ENCODE measurements at places on chromosomes 12 and 14.

GRCh38 chr12:47362126-47362705, 282.5 kb upstream of the AMIGO2 start:
- DNase-seq = no peak

GRCh38 chr14:77208291-77208978, 26.8 kb downstream of the TMEM63C start:
- peak; percentile 55 for DNase-seq

DNA sequence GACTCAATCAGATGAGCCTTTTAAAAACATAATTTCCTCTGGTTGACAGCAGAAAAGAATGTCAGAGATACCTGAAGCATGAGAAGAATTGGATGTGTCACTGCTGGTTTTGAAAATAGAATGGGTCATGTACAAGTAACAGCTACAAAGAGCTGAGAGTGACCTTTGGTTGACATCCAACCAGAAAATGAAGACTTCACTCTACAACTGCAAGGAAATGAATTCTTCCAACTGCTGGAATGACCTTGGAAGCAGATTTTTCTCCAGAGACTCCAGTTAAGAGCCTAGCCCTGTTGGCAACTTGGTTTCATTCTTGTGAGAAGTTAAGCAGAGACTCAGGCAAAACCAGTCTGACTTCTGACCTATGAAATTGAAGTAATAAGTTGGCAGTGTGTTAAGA, 505.9 kb downstream of the SLC16A7 start:
- no peak for DNase-seq

DNA sequence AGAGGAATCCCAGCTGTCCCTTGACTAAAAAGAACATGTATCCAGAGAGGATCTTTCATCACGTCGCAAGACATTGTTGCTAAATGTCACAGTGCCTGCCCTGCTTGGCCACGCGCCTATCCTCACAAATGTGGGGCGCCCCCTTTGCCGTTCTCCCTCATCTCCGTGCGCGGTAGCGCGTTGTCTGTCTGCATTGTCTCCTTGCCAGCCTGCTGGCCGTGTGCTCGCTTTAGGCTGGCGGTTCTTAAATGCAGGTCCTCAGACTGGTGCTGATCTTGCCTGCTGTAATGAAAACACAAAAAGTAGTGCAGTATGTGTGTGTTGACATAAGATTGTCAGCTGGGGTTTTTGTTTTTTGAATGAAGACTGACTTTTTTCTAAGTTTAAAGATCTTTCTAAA, 198.2 kb upstream of the RGS6 start:
- DNase-seq = no peak

DNA sequence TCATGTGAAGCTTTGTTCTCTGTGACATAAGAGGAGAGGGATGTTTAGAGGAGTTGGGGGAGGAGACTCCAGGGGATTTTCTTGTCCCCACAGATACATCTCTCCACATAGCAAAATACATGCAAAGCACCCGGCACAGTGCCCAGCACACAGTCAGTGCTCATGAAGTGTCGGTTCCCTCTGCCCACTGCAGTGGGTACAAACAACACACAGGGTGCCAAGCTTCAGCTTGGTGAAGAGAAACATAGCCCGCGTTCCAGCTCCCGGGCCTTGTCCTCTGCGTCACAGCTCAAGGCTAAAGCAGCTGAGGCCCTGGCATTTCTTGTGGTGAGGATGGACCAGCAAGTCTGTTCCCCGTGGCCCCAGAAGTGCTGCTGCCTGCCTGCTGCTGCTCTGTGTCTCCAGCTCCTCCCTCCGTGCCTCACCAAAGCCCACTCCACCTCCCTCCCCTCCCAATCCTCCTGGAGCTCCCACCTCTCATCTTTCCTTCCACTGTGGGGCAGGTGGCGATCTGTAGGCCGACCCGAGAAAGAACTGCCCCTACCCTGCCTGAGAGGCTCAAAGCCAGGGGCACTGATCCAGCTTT, 57.0 kb upstream of the FKBP4 start:
- DNase-seq = no peak
